ENCODE measurements at places on chromosomes 2 and 18.

DNA sequence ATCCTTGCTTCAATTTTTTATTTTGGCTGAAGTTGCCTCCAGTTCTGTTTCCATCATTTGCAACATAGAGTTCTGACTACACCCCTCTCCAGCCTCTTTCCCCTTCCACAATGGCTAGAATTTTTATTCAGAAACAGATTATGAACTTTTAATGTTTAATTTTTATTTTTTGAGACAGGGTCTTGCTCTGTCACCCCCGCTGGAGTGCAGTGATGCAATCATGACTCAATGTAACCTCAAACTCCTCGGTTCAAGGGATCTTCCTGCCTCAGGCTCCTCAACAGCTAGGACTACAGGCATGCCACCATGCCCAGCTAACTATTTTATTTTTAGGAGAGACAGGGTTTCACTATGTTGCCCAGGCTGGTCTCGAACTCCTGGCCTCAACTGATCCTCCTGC is 2.8 kb downstream of the NTSR2 start:
- DNase-seq, result no peak

GRCh38 chr2:73037947-73038585 is 33.4 kb downstream of the SFXN5 start:
- no peak for DNase-seq

GRCh38 chr18:74422541-74422940 is 34.6 kb downstream of the DIPK1C start:
- no peak for DNase-seq

DNA sequence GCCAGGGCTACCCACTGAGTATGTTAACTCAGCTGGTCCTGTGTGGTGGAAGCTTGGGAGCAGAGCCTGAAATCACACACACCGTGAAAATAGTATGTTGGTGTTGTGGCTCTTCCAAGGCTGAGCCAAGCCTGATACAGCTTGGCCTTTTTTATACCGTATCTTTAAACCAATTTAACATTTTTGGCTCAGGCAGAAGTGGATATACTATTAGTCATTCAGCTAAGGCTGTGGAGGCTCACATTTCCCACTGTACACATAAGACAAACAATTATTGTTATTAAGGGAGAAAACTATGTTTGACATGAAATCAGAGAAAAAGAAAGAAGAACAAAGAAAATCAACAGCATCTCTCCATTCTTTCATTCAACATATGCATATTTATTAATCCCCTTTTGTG is 159.0 kb downstream of the BCL11A start:
- DNase-seq, result no peak

GRCh38 chr2:56449002-56449431 is 265.2 kb downstream of the CCDC85A start:
- DNase-seq, result peak; percentile 26

- no peak for DNase-seq
Measured at GRCh38 chr2:221343524-221343923, 228.6 kb downstream of the EPHA4 start.

DNA sequence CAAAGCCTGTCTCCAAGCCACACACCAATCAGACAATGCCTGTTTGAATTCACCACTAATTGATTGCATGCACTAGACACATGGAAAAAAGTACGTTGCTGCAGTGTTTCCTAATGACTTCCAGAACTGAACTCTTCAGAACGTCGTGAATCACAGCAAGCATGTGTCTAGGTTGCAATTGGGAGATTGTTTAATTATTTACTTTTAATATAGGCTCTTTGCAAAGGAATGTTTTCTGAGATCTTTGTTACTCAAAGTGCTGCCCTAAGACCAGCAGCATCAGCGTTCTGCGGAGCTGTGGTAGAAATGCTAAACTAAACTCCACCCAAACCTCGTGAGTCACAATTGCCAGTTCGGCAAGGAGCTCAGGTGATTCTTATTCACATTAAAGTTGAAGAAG is 52.7 kb upstream of the CCDC68 start:
- no peak for DNase-seq

- peak; percentile 71 for DNase-seq
Measured at GRCh38 chr2:179981085-179981484, 26.0 kb downstream of the CWC22 start.

DNA sequence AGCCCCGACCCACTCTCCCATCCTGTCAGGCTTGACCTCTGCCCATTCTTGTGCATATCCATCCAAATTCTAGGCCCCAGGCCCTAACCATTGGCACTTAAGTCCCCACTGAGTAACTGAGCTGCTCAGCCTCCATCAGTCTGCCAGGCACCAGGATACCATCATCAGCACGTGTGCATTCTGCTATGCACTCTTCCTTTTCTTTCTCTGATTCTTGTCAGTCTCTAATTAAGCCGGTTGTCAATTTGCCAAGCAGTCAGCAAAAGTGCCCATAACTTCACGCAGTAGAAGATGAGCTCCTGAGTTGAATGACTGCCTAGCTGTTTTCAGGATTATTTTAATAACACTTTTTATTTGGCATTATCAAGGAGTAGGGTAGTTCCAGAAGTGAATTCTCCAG is 107.2 kb downstream of the FEZ2 start:
- DNase-seq, result no peak

DNA sequence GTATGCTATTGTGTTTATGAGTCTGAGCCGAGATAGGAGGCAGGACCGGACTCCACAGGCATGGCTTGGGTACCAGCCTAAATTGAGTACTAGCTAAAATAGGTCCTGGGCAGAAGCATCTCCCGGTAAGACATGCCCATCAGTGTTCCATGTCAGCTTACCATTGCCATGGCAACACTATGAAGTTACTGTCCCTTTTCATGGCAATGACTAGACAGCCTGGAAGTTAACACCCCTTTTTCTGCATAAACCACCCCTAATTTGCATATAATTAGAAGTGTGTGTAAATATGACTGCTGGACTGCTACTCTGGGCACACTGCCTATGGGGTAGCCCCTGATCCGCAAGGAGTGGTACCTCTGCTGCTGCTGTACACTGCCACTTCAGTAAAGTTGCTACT is 1005.1 kb upstream of the FAM98A start:
- DNase-seq, result no peak

DNA sequence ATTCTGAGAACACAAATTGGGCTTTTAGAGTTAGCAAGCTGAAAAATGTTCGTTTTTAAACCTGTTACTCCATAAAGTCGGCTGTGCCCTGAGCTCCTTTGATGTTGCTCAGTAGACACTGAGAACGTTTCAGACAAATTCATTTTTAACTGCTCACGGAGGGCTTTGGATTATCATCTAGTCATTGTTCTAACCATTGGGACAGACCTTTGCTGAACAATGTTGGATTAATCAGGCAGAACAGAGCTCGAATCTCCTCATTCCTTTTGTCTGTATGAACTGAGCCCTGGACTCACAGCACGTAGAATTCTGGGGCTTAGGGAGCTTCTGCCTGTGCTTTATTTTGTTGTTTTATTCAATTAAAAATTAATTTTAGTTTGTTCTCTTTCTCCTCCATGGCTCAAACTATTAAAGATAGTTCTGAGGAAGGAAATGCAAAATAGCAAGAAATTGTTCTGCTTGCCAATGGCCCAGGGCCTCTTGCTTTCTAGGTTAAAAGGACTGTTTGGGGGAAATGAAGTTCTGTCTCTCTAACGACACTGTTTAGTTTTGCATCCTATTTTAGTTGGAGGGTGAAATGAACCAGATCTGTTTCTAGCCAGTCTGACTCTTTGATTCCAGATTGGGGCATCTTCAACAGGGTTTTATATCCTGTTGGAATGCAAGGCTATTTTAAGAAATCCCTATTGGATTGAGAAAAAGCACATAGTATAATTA is 114.7 kb upstream of the CXCR4 start:
- no peak for DNase-seq

DNA sequence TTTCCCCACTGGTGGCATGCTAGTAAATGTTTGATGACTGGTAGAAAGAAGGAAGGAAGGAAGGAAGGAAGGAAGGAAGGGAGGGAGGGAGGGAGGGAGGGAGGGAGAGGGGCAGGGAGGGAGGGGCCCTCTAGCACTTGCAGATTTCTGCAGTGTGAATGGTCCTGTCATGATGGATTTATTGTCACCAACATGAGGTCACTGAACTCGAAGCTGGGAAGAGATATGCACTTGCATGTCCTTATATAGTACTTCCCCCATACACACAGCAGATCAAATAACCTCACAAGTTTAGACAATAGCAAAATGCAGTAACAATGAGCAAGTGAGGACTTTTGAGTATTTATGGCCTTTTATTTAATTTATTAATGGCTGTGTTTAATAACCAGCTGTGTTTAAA is 44.5 kb upstream of the CXCR4 start:
- no peak for DNase-seq

GRCh38 chr18:57640749-57641148 is 19.1 kb upstream of the NARS1 start:
- DNase-seq, result peak; percentile 14

DNA sequence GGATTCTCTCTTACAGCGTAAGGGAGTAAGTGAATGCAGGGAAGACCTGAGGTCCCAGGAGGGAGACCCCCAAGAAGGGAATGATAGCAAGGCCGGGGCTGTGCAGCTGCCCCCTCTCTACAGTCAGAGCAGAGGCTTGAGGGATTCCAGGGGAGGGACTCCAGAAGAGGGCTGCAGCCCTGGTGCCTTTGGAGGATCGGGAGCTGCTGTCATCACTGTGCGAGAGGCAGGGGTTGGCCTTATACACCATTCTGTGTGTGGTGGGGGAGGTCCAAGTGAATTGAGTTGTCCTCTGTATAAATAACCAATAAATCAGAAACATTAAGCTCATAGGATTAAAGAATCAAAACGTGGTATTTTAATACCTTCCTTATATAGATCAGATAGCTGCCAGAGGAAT is 114.9 kb downstream of the GLI2 start:
- DNase-seq, result no peak

- no peak for DNase-seq
Measured at GRCh38 chr18:13451661-13452387, 233.3 kb downstream of the LDLRAD4 start.

GRCh38 chr2:129929321-129930290 is 49.9 kb upstream of the RAB6C start:
- no peak for DNase-seq

GRCh38 chr2:72159211-72159993 is 11.7 kb upstream of the CYP26B1 start:
- no peak for DNase-seq

GRCh38 chr18:49812286-49813068 is 856 bp downstream of the ACAA2 start:
- DNase-seq, result no peak

DNA sequence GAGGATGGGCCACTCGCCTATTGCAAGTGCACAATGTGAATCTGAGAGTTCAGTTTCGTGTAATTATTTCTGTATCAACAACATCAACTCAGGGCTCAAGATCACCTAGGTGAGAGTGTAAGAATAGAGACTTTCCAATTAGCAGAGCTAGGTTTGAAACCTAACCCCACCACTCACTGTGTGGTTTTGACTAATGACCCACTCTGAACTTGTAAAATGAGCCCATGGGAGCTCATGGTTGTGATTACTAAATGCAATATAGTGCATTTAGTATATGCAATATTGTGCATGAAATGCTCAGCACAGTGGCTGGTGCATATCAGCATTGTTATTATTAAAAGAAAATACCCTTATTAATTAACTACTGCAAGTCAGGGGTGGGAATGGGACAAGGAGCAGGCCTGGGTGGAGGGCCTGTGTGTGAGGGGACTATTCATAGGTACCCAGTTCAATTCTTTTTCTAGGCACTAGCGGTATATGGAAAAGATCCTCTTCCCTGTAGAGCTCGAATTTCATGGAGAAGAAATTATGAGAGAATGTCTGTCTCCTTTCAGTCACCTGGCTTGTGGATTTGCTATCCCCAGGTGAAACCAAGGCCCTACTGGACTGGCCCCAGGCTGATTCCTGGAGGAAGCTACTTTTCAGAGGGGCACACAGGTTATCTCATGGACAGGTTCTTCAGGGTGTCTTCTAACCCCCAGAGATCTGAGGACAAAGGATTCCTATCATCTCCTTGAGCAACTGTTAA is 169.5 kb downstream of the GFPT1 start:
- no peak for DNase-seq

- no peak for DNase-seq
Measured at GRCh38 chr2:98043101-98043500, 43.9 kb upstream of the VWA3B start.

DNA sequence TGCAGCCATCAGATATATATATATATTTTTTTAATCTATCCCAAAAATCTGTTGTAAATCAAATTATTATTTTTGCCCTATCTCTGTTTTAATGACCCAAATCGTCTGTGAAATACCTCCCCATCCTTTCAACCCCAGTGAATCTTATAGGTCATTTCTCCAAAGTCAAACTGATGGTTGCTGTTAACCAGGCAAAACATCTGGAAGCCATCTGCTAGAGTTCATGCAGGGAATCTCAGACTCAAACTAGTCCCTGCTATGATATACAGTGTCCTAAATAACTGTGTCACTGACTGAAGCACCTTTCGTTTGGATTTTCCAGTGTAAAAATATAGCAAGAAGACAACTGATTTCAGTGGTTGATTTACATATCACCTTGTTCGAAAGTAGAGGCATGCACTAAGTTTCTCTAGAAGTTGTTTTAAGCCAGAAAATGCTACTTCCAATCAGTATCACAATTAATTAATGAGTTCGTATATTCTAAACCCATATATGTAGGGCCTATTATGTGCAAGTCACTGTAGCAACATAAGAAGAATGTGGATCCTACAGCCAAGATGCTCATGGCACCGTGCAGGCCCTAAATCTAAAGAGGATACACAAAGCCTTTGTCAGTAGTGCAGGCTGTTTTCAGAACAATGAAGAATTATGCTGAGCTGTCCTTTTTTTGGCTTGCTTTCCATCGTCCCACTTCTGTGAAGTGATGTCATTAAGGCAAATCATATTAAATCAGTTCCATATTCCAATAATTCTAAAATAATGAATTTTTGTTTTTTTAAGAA is 566.0 kb downstream of the STK39 start:
- DNase-seq, result peak; percentile 18

Measured in fibroblast of lung (primary cell).